ENCODE measurements at places on chromosomes 1 and 21.

- no peak for DNase-seq
Observed at GRCh38 chr1:172408958-172409357, 11.5 kb upstream of the C1orf105 start.

DNA sequence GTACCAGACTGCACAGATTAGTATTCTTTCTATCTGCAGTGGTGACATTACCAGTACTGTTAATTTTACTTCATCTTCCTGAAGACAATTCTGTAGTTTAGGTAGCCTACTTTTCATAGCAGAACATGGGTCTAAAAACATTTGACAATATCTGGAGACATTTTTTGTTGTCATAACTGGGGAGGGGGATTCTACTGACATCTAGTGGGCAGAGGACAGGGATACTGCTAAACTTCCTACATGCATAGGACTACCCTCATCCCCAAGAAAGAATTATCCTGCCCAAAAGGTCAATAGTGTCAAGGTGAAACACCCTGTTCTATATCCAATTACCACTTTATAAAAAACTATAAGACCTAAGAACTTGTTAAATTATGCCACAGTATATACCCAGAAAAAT, 3.4 kb upstream of the ARHGAP29 start:
- DNase-seq, result peak; percentile 35

- no peak for DNase-seq
Observed at GRCh38 chr1:185244015-185244747, 72.9 kb downstream of the IVNS1ABP start.

DNA sequence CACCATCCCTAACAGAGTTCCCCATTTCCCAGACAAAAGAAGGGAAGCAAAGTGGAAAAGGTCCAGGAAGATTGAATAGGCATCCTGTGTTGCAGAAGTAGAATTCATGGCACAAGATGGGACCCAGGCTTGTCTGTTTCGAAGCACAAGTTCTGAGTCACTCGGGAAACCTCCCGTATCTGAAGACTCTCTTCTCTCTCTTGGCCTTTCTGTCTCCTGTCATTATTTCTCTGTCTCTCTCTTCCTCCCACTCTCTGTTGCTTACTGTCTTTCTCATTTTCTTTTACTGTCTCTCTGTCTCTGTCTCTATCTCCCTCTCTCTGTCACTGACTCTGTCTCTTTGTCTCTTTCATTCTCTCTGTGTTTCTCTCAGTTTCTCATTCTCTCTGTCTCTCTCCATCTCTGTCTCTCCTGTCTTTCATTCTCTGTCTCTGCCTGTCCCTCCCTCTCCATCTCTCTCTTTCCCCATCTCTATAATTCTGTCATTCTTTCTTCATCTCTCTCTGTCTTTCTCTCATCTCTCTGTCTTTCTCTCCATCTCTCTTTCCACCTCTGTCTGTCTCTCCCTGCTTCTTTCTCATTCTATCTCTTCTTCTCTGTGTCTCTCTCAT, 23.7 kb downstream of the RNF187 start:
- DNase-seq, result no peak

DNA sequence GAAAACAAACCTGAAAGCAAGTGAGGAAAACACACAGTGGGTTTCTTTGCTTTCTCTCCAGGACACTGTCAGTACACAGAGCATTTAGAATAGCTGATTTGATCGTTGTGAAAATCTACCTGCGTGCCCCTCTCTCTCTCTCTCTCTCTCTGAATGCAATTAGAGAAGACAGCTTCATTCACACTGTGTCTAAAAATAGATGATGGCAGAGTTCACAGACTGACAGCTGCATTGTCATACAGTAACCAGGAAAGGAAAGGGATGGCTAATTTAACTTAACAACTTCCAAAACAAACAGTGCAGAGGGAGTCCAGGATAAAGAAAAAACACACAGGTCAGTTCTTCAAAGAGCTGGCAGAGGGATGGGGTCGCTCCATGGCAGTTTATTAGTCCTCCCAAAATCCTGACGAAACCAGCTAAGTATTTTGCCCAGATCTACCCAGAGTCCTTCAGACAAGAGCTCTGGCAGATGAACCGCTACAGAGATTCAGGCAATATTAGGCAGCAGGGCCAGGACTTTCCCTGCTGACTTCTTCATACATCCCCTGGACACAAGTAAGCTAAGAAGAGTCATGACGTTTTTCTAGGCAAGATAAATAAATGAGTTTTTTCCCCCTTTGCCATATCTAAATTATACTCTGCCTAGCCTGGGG, 58.9 kb downstream of the WLS start:
- no peak for DNase-seq

DNA sequence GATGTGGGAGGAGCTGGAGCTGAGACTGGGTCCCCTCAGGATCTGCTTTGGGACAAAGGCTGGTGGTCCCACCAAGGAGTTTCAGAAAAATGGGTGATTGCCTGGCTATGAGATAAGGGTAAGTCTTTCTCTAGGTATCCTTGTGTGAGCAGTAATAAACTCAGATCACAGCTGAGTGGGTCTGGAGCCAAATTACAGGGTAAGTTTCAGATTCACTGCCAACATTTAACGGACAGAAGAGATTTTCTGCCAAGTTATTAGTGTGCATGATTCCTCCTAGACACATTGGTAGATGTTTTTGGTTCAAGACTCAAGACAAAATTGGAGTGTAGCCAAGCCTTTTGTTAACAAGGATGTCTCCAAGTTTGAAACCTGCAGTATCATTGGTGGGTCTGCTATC, 7.5 kb downstream of the CD1B start:
- no peak for DNase-seq

DNA sequence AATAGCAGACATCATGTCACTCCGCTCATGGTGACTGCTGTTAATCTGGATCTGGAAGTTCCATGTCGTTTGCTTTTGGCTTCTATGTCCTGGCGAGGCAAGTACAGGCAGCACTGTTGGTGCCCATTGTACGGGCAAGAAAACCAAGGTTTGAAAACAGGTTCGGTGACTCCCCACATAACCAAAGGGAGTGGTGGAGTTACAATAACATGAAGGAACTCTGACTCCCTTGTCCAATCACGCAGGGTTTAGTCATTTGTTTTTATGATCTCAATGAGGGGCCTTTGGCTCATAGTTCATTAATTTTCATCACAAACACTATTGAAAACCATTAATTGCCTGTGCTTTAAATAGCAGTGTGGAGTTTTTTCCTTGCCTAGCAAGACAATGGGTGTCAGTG, 82.9 kb upstream of the SSX2IP start:
- no peak for DNase-seq

- DNase-seq, result no peak
Observed at GRCh38 chr1:165397944-165398343, 41.4 kb upstream of the LMX1A start.

DNA sequence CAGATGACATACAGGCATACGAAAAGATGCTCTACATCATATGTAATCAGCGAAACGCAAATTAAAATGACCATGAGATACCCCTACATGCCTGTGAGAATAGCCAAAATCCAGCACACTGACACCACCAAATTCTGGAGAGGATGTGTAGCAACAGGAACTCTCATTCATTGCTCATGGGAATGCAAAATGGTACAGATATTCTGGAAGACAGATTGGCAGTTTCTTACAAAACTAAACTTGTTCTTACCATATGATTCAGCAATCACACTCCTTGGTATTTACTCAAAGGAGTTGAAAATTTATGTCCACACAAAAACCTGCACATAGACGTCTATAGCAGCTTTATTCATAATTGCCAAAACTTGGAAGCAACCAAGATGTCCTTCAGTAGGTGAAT, 52.6 kb downstream of the TM2D1 start:
- DNase-seq, result no peak

- no peak for DNase-seq
Observed at GRCh38 chr1:29812408-29813135, 576.2 kb downstream of the PTPRU start.

DNA sequence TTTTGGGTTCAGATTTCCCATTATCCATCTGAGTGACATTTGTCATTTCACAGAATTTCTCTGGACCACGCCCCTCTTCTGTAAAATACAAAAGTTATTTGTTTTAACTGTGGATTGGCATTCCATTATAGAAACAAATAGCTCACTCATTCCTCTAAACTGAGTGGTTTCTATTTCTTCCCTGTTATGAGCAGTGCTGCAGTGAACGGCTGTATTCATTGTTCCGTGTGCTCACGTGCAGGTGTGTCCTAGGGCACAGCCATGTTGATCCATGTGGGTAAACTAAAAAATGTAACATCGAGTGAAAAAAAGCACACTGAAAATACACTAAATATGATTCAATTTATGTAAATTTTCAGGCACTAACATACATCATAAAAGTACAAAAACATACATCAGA, 27.0 kb upstream of the IL12RB2 start:
- DNase-seq, result no peak
